ENCODE measurements at places on chromosomes 6 and 20.
A peak's percentile ranks its signal among the peaks of the same experiment; 100 is the strongest.

- no peak for DNase-seq
Observed at GRCh38 chr6:46137387-46137786, 7.6 kb downstream of the ENPP4 start.

DNA sequence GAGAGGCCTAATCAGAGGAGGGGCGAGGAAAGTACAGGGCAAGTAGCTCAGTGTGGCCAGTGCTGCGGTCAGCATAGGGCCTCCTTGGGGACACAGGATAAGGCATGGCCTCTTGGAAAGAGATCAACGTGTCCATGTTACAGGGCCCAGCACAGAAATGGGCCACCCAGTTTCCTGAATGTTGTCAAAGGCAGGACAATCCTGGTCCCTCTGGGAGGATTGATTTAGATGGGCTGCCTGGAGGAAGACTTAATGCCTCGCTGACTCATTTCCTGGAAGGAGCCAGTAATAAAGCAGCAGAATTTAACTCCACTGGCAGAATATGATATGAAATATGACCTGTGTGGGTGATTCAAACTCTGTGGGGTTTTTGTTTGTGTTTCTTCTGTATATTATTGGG, 16.6 kb downstream of the DDO start:
- peak; percentile 23 for DNase-seq

GRCh38 chr20:44054118-44054517, 132.9 kb downstream of the JPH2 start:
- DNase-seq, result no peak

DNA sequence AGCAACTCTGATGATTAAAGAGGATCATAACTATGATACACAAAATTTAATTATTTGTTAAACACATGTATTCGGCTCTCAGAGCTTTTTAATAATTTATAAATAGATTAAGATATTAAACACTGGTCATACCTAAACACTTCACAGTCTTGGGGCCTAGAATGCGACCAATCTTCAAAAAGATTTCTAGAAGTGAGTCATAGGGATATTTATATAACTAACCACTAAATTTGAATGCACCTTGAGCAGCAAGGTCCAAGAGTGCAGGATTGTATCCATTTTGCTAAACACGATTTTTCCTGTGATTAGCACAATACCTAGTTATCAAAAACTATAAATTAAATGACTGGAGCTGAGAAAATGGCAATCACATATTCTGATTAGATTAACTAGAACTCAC, 709.3 kb downstream of the EPHA7 start:
- DNase-seq, result no peak
